MG63 (cell line): ENCODE measurements at places on chromosomes 11 and 22.
A peak's percentile ranks its signal among the peaks of the same experiment; 100 is the strongest.

DNA sequence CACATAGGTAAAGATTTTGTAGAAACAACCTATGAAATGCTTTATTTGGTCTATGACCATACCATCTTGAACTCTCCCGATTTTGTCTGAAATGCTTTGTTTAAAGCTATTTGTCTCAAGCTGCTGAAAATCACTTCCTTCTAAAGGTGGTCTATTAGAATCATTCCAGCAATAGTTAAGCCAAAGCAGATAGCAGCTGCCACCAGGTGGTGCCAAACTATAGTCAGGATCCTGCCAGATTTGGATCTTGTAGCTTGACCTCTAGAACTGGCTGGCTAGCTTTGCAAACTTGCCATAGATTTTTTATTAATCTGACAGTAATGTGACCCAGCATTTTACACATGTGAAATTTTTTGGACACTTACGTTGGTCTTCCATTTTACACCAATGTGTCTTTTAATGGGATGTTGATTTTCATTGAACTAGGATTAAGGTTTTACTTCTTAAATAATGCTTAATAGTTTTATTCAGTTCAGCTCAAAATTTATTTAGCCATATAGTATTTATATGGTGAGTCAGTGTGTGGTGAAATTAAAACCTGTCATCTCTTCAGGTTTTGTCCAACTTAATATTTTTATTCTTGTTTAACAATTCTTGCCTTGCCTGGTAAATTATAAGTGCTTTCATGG is 19.7 kb downstream of the CTR9 start:
- peak; percentile 38 for DNase-seq

DNA sequence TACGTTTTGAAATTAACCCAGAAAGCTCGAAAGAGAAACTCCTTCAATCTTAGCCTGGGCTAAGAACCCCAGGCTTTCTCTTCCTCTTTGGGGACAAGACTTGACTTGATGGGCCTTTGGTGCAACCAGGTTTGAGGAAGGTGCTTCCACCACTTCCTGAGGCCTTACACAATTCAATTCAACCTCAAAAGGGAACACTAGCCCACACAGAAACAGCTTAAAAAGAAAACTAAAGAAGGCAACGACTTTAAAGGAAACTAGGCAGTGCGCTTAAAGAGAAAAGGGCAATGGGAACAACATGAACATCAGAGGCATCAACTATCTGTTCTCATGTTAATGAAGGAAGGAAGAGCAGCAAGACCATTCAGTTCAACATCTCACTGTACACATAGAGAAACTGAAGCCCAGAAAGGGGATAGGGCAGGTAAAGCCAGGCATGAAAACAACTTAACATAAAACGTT is 24.8 kb downstream of the PAK1 start:
- DNase-seq: no peak

DNA sequence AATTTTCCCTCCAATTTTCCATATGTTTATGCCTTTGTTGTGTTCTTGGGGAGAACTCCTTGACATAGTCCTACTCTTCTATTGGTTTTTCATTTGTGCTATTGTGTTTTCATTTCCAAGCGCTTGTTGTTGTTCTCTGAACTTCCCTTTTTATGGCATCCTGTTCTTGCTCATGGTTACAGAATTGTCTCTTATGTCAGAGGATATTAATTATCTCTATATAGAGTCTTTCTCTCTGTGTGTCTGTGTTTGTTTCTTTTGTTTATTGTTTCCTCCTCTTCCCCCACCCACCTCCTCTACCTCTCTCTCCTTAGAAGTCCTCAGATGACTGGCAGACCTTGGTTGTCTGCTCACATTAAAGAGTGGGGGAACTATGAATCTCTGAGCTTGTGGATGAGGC is 69.9 kb downstream of the HORMAD2 start:
- no peak for DNase-seq

DNA sequence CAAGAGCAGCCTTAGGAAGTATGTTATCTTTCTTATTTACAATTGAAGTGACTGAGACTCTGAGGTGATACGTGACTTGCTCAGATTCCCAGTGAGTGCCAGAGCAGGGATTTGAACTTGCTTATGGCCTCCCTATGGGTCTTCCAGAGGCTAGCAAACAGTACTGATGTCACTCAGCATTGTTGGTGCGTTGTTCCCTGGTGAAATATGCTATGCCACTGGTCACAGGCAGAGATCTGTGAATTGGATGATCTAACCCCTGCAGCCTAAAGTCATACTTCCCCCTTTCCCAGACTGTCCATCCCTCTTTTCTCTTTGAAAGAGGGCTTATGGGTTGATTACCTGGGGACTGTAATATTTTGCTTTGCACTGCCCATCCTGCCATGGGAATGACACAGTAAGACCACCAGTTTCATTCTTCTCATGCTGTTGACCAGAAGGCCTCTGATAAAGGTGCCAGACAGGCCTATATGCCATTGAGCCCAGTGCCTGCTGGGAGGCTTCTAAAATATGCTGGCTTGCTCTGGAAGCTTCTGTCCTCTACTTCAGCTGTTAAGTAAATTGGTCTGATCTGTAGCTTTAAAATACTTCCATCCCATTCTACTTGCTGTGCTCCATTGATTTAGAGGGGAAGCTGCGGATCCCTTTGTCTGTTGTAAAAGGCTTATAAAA is 152.2 kb upstream of the E2F8 start:
- no peak for DNase-seq

DNA sequence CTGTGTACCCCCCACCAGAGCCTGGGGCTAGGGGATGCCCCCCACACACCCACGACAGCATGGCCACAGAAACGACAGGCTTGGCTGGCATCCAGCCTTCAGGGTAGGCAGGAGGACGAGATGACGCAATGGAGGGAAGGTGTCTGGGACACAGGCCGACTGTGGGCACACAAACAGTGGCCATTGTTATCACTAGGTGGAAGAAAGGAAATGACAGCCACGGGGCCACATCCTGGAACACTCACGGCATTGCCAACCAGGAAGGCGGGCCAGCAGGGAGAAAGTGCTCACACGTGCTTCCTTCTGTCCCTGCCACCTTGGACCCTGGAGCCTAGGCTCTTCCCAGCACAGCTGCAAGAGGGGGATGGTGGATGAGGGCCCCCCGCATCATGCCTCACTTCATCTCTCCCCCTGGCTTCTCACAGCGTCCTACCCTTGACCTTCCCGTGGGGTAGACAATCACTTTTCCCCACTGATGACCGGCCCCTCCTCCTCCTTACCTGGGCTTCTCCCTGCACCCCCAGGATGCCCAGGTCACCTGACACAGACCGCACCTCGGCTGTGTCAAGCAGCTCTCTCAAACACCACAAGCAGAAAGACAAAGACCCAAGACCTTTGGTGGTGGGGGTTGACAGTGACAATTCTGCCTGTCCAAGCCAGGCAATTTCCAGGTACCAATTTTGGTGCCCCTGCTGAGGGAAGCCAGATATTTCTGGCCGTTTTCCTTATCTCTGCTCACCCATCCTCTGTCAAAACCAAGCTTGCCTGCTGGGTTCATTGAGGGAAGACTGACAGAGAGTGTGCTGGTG is 8.6 kb downstream of the PLA2G6 start:
- DNase-seq: no peak

GRCh38 chr22:19579880-19580279 is 55.7 kb upstream of the CLDN5 start:
- no peak for DNase-seq

- DNase-seq: no peak
Measured at GRCh38 chr11:68463714-68464113, 3.2 kb downstream of the PPP6R3 start.

GRCh38 chr11:64885367-64886286 is 7.2 kb upstream of the EHD1 start:
- DNase-seq: no peak

DNA sequence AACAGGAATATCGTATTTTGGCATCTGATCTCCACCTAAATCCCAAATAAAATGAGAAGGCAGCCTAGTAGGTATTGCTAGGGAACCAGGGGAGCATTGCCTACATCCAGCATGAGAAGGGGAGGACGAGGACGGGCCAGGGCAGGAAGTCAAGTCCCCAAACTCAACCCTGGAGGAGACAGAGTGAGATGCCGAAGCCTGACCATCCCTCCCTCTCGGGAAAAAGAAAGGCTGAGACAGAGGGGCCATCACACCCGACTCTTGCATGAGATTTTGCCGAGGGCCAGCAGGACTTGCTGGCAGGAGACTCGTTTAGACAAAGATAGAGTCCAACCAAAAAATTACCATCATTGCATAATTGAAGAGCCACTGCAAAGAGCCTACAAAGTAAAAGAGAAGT is 50.2 kb upstream of the SPATA19 start:
- DNase-seq: no peak

GRCh38 chr22:35467681-35468434 is 67.9 kb downstream of the MCM5 start:
- DNase-seq: peak; percentile 61
